ENCODE measurements at places on chromosomes 13 and 19.
A peak's percentile ranks its signal among the peaks of the same experiment; 100 is the strongest.

- no peak for DNase-seq
Observed at GRCh38 chr19:40465025-40465556, 454 bp downstream of the BLVRB start.

DNA sequence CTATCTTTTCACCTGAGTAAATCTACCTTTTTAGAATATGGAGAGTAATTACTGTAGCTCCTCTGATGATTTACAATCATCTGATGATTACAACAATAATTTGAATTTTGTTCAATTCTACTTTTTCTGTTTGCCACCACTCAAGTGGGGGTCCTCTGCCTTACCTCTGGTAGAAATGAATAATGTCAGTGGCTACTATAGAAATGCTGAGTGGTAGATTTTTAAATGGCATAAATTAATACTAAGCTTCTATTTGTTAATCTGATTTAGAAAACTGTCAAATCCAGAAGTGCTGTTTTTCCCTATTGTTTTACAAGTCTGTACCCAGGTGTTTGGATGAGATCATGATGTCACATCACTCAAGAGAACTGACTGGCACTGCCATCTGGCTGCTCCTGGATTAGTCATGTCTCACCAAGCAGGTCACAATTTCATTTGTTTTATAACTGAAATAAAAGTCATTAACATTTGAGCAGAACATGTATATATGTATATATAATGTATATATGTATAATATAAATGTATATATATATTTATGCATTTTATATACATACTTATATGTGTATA is 494.8 kb downstream of the TBC1D4 start:
- no peak for DNase-seq

GRCh38 chr13:40152922-40153321 is 497.5 kb downstream of the COG6 start:
- DNase-seq: no peak

DNA sequence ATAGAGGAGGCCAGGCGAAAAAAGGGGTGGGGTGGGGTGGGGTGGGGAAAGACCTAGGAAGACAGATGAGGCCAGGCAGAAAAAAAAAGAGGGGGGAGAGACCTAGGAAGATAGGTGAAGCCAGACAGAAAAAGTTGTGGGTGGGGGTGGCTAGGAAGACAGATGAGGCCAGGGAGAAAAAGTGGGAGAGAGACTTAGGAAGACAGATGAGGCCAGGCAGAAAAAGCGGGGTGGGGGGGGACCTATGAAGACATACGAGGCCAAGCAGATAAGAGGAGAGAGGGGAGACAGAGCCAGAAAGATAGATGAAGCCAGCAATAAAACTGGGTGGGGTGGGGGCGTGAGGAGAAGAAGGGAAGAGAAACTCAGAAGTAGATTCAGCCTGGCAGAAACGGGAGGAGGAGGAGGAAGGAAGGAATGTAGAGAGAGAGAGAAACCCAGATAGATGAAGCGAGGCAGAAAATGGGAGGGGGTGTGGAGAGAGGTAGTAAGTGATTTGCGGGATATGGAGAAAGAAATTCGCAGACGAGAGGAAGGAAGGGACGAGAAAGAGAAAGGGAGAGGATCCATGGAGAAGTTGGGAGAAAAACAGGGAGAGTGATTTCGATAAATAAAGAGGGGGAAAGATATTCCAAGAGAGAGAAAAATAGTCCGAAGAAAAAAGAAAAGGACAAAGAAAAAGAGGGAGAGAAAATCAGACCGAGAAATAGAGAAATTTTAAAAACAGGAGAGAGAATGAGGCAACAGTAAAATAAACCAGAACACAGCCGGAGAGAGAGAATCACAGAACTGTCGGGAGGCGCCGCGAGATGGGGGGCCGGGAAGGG is 12.2 kb upstream of the CACNG6 start:
- no peak for DNase-seq

- DNase-seq: no peak
Observed at GRCh38 chr19:53818756-53819155, 5.4 kb downstream of the NLRP12 start.

DNA sequence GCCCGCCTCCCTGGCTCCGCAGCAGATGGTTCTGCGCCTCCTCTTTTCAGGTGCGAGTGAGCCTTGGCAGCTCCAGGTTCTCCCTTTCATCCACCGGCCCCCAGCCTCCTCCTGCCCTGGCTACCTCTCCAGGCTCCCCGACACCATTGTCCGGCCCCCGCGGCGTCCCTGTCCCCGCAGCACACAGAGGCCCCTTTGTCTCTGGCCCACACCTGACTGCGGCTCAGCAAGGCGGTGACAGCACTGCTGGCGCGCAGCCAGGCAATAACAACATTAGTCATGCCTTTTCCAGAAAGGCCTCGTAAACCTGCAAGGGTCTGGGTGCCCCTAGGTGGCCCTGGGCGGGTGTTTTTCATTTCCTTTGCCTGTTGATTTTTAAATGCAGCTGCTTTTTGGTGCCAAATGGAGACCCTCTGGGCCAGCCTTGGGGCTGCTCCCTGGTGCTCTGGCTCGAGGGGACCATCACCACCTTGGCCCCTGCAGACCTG is 73.2 kb upstream of the MEDAG start:
- no peak for DNase-seq

GRCh38 chr13:104987621-104988020 is 1547.8 kb downstream of the EFNB2 start:
- DNase-seq: no peak

DNA sequence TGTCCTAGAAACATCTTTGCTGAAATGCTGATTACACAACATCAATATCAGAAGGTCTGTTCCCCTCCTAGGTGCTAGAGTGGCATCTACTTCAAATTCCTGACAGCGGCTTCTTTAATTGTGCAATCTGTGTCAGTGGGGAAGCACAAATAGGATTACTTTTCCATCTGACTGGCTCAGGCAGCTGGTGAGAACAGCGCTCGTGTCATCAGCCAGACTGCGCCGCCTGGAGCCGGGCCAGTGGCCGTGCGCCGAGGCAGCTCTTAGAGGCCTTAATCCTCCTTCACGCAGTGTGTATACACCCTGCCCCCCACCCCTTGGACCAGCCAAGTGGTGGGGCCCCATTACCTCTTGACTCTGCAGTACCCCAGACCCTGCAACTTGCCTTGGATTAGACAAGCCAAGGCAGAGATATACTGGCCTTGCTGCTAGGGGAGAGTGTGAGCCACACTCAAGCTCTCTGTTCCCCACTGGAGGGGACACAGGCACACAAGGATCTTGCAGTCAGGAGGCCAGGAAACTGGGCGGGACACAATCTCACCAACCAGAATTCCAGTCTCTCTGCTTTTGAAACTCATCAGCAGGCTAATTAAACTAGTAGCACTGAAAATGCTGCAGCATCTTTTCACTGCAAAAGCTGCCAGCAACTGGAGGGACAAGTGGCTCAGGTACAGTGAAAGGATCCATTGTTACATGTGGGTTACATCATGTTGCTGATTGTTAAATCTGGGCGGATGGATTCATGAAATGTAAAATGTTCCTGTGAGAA is 48.9 kb upstream of the EPHX3 start:
- no peak for DNase-seq

DNA sequence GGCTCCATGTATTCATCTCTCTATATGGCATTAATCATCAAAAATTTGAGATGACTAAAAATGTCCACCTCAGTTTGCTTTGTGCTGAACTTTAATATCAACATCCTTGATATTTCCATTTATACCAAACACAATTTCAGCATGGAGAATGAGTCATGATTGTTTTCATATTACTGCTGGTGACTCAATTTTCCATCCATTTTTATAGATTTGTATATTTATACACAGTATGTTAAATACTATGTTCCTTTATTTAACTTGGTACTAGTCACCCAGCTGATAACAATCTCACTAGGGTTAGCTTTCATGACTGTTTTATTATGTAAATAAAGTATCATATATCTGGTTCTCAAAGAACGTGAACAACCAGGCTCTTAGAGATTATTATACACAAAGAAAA is 1255.1 kb downstream of the SLITRK1 start:
- no peak for DNase-seq

GRCh38 chr13:48760626-48761025 is 106.9 kb downstream of the CYSLTR2 start:
- no peak for DNase-seq

DNA sequence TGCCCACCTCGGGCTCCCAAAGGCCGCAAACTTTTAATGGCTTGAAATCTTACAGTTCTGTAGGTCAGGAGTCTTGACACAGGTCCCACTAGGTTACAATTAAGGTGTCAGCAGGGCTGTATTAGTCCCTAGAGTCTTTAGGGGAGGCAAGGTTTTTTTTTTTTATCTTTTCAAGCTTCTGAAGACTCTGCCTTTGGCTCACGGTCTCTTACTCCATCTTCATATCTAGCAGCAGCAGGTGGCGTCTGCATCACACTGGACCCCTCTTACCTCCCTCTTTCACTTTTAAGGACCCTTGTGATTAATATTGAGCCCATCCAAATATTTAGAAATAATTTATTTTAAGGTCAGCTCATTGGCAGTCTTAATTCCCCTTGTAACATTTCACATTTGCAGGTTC is 11.6 kb downstream of the MIR17HG start:
- no peak for DNase-seq

DNA sequence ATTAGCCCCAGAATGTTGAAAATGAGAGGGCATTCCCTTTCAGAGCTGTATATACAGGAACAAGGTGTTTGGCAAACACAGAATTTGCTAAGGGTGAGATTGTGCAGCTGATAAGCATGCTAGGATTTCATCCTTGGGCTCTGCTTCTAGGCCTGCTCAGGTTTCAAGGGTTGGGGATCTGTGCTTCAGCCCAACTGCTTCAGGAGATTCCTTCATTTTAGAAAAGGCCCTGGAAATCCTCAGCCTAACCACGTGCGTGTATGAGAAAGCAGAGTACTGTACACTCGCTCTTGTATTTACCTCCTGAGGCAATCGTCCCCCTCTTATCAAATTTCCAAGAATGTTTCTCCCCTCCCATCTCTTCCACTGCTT is 291.6 kb upstream of the ARGLU1 start:
- no peak for DNase-seq

GRCh38 chr19:10517760-10518443 is 655 bp upstream of the S1PR5 start:
- DNase-seq: no peak

GRCh38 chr13:46396341-46396740 is 9.3 kb upstream of the RUBCNL start:
- no peak for DNase-seq

- no peak for DNase-seq
Observed at GRCh38 chr19:36265856-36266374, 51.0 kb downstream of the ZNF146 start.

DNA sequence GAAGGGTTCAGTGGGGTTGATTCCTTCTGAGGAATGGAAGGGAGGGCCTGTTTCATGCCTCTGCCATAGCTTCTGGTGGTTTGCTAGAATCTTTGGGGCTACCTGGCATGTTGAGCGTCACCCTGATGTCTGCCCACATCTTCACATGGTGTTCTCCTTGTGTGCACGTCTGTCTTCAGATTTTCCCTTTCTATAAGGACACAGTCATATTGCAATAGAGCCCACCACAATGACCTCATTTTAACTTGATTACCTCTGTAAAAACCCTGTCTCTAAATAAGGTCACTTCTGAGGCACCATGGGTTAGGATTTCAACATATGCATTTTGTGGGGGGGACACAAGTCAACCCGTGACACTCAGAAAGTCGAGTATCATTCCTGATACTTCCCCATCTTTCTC is 257.9 kb downstream of the COG6 start:
- DNase-seq: no peak

- no peak for DNase-seq
Observed at GRCh38 chr19:58001895-58002369, 688 bp downstream of the ZNF606 start.

DNA sequence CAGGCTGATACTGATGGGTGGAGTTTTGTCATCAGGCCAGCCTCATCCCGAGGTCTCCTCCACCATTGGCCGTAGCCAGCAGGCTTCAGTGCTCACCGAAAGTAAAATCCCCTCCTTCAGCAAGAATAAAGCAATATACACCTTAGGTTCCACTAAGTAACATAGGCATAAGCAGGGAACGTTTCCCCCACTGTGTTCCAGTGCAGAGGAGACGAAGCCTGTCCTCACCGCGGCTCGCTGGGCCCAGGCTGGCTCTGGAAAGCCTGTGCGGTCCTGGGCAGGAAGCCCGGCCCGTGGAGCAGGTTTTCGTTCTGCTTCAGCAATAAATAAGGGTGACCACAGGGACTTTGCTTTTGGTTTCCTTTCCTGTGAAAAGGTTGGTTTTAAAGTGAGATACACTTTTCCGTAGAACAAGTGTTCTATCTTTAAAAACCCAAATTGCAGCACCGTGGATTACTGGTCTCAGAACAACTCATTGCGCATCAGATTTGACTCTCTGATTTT is 16.3 kb upstream of the TEX29 start:
- peak; percentile 65 for DNase-seq

- DNase-seq: no peak
Observed at GRCh38 chr13:20254076-20254475, 22.0 kb upstream of the GJB6 start.

- peak; percentile 31 for DNase-seq
Observed at GRCh38 chr13:99237981-99238662, 20.1 kb downstream of the GPR18 start.

DNA sequence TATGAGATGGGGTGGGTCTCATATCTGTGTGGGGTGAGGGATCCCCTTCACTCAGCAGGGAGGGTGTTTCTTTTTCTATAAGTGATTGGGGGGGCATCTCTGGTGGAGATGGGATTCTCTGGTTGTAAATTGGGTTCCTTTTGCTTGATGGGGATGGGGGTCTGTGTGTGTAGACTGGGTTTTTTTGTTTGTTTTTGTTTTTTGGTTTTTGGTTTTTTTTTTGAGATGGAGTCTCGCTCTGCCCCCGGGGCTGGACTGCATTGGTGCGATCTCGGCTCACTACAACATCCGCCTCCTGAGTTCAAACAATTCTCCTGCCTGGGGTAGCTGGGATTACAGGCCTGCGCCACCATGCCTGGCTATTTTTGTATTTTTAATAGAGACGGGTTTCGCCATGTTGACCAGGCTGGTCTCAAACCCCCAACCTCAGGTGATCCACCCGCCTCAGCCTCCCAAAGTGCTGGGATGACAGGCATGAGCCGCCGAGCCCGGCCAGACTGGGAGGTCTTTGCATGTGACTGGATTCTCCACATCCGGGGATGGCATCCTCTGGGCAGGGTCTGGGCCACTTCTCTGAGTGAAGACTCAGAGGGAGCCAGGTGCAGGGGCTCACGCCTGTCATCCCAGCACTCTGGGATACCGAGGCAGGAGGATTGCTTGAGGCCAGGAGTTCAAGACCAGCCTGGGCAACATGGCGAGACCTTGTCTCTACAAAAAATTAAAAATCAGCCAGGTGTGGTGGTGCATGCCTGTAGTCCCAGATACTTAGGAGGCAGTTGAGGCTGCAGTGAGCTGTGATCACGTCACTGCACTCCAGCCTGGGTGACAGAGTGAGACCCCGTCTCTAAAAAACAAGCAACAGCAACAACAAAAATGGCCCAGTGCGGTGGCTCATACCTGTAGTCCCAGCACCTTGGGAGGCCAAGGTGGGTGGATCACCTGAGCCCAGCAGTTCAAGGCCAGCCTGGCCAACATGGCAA is 799 bp downstream of the MYBPC2 start:
- no peak for DNase-seq
